SJCRH30 (cell line): ENCODE measurements at places on chromosomes 16 and 17.
A peak's percentile ranks its signal among the peaks of the same experiment; 100 is the strongest.

GRCh38 chr16:81657781-81658180 lies 121.3 kb upstream of the PLCG2 start:
- DNase-seq = peak; percentile 83

- DNase-seq = peak; percentile 92
These were observed 6.9 kb upstream of the CES3 start for GRCh38 chr16:66954097-66954659.

GRCh38 chr17:5922476-5922875 lies 147.7 kb upstream of the WSCD1 start:
- DNase-seq = peak; percentile 36

DNA sequence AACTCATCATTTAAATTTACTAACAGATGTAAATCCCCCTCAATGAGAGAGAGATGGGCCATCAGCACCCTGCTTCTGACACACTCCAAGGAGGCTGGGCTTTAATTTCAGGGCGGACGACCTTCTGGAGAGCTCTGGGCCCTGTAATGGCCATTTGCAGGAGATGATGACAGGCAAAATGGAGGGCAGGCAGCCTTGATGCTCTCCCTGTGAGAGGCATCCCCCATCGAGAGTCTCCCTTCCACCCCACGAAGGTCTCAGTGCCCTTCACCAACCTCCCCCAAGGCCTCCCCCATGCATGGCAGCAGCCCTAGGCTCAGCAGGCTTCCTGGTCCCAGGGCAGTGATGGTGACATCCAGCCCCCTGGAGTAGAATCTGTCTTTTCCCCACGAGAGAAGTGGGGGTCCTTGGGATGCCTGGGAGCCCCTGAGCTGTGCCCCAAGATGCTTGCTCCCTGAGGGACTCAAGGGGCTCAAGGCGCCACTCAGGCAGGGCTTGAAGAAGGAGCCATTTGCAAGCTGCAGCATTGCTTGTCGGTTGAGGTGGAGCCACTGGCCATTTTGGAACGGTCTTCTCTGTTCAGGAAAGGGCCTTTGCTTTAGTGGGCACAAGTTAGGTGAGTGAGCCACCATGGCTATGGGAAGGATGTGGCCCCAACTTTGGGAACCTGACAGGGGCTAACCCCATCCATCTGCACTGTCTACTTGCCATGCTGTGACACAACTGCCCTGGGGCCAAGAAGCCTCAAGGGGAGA lies 82.6 kb downstream of the C16orf78 start:
- DNase-seq = no peak
